ENCODE measurements at places on chromosomes 2 and 18. TPM values are rescaled to one million over a fixed set of nuclear protein-coding genes. Genes with fewer than 3 reads are reported as not detected.

- no peak for DNase-seq
- H3K4me3 ChIP-seq: no peak overlapping the region
- no peaks in the 10 kb centered on the region for H3K27me3 ChIP-seq
- H3K27ac ChIP-seq: peak overlapping the region; percentile 97
These were observed 4.5 kb downstream of the ITM2C start for GRCh38 chr2:230868947-230869913.

DNA sequence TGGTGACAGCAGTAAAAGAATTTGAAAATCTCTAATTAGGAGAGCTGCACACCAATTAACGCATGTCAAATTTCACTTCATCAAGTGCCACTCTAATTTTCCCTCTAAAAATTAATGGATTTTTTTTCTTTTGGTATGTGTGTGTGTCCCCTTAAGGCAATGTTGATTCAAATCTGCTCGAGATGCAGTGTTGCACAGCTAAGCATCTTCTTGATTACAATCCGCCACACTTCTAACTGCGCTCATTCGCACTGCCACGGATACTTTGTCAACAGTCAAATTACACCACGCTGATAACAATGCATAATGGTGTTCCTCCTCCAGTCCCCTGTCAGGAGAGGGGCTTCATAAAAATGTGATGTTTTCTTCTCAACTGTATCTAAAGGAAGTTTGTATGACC lies 261.4 kb downstream of the MEIS1 start:
- no peaks in the 10 kb centered on the region for H3K27me3 ChIP-seq
- H3K36me3 ChIP-seq: no peaks in the 10 kb centered on the region
- no peak overlapping the region for H3K4me3 ChIP-seq
- DNase-seq: no peak

GRCh38 chr2:46878886-46879285 lies 36.7 kb downstream of the MCFD2 start:
- H3K4me1 ChIP-seq: no peaks in the 10 kb centered on the region
- H3K4me3 ChIP-seq: no peak overlapping the region
- H3K36me3 ChIP-seq: no peaks in the 10 kb centered on the region
- no peak overlapping the region for H3K27ac ChIP-seq
- no peak for DNase-seq

DNA sequence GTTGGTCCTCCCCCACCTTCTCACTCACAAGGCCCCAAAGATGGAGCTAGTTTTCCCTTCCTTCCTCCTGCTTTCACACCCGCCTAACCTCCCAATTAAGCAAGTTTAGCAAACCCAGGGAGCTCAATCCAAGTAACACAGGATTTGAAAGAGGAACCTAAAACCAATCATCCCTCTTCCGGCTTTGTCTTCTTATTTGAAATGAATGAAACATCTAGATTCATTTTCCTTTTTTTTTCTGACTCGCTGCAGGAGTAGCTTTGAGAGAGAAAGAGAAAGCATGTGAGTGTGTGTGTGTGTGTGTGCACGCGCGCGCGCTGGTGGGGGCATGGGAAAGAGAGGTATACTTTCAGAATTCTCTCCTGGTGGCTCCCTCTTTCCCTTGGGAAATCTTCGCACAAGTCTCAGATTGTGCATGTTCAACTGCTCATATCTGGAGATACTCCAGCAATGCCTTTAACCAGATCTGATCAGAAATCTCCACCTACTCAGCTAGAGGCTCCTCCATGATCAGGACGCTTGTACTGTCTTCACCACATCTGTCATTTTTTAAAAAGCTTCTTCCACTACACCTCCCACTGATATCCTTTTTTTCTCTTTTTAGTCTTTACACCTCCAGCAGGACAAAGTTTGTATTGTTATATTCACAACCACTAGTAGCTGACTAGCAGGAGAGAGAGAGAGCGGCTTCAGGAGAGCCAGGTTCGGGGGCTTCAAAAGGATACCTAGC lies 1.7 kb downstream of the SLC8A1 start:
- no peak for DNase-seq
- no peaks in the 10 kb centered on the region for H3K4me1 ChIP-seq
- H3K4me3 ChIP-seq: peak overlapping the region; percentile 40
- no peaks in the 10 kb centered on the region for H3K27me3 ChIP-seq

DNA sequence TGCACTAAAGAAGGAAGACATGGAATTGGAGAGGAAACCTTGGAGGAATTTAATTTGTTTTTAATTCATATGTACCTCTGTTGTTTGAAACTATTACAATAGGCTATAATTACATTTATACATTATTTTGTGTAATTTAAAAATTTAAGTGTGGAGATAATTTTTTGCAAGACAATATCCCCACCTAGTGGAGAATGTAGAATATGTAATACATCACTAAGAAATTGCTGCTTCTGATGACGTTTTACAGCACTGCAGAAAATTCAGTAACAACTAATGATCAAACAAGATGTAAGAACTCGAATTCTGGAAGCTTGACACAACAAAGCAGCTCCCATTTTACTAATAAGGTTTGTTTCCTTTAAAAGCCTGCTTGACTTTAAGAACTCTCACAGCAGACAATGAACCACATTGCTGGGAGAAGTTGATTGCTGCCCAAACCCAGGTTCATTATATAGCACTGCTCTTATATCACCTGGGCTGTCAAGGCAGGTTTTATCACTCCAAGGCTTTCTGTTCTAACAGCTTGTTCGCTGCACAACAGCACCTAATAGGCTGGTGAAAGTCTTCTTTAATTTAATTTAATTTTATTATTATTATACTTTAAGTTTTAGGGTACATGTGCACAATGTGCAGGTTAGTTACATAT lies 53.4 kb downstream of the THADA start:
- no peaks in the 10 kb centered on the region for H3K36me3 ChIP-seq
- DNase-seq: no peak
- no peaks in the 10 kb centered on the region for H3K27me3 ChIP-seq
- H3K4me3 ChIP-seq: no peak overlapping the region
- H3K4me1 ChIP-seq: no peaks in the 10 kb centered on the region

- H3K4me3 ChIP-seq: no peak overlapping the region
- no peaks in the 10 kb centered on the region for H3K4me1 ChIP-seq
These were observed 330.3 kb downstream of the TNS1 start for GRCh38 chr2:217672472-217672871.

DNA sequence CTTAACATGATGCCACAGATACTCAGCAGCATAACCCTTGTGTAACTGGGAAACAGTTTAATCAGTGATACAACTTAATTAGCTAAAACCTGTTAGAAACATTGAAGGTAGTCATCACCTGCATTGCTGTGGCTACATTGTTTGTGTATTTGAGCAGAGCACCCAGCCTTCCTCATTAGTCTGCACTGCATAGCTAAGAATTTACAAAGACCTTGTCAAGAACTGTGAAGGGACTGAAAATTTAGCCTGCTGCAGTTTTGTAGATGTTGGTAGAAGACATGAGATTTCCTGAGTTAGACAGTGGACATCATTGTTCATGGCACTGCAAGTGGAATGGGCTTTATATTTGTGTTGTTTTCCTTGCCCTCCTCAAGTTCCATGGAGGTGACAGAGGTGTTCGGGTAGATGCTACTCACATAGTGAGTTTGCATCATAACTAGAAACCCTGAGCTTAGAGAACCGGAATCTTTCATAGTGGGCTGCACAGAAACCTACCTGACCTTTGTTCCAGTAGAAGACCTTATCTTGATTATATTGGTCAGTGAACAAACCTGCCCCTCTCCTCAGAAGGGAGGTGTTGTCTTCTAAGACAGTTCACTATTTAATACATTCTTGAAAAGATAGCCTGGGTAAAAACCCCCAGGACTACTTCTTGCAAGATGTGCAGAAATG lies 12.5 kb downstream of the VAPA start:
- no peaks in the 10 kb centered on the region for H3K27me3 ChIP-seq
- no peaks in the 10 kb centered on the region for H3K36me3 ChIP-seq
- H3K4me1 ChIP-seq: peaks cover 8% of the 10 kb centered on the region

DNA sequence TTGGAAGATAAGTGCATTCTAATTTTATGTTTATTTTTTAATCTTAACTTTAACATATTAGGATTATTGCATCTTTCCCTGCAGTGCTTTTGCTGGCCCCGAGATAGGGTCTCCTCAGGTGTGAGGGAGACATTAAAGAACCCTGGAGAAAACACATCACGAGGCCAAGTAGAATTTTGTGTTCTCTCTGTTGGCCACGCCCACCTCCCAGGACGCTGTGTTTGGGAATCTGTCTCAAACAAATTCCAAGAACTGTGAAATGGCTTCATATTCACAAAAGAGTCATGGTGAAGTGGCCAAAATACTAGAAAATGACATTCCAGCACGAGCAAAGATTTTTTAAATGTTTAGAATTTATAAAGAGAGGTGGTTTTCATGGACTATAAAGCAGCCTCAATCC lies 27.3 kb downstream of the RNF144A start:
- DNase-seq: no peak
- H3K27ac ChIP-seq: no peak overlapping the region
- no peaks in the 10 kb centered on the region for H3K27me3 ChIP-seq
- no peaks in the 10 kb centered on the region for H3K4me1 ChIP-seq
- no peaks in the 10 kb centered on the region for H3K36me3 ChIP-seq

BCL11A gene
- 27.1 TPM for total RNA-seq
